Astrocyte (in vitro differentiated cells and primary cell): ENCODE measurements at places on chromosomes 11 and 22. TPM values are rescaled to one million over a fixed set of nuclear protein-coding genes. Genes with fewer than 3 reads are reported as not detected.

Gene OR2AT4
- total RNA-seq: not detected in 2 replicates

Gene CLDN5
- total RNA-seq: not detected in 2 replicates

Gene SLC37A2
- 0.62 and 1.3 TPM in 2 replicates for total RNA-seq

Gene TRMU
- 29.6 and 33.4 TPM in 2 replicates for total RNA-seq

Gene HEPACAM
- total RNA-seq: 0.19 TPM in 1 of 2 replicates, not detected in the other

Gene MUC2
- total RNA-seq: not detected in 2 replicates

GRCh38 chr11:14582793-14583192, 60.8 kb upstream of the PDE3B start:
- DNase-seq: no peak

GRCh38 chr11:76025068-76025467, 181.2 kb downstream of the WNT11 start:
- peak; percentile 98 for DNase-seq

DNA sequence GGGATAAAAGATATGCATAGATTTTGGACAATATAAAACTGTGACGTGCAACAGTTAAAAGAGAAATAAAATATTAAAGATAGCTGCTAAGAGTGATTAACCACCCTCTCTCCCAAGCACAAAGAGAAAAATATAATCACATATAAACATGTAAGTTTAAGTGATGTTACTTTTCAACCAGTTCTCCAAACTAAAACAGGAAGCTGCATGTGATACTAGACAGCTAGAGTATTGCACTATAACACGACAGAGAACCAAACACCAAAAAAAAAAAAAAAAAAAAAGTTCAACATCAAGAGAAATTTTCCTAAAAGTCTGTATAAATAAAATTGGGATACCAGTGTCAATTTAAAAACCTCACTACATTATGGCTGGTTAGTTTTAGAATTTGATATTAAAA, 79.1 kb downstream of the PICALM start:
- no peak for DNase-seq

- DNase-seq: no peak
These were observed 3.9 kb upstream of the MUC15 start for GRCh38 chr11:26575946-26576345.

GRCh38 chr11:96155627-96156378, 187.2 kb downstream of the MAML2 start:
- peak; percentile 97 for DNase-seq

GRCh38 chr11:119337581-119338317, 2.9 kb downstream of the C1QTNF5 start:
- peak; percentile 67 for DNase-seq

- DNase-seq: no peak
These were observed 2.0 kb upstream of the ESRRA start for GRCh38 chr11:64303109-64304031.

DNA sequence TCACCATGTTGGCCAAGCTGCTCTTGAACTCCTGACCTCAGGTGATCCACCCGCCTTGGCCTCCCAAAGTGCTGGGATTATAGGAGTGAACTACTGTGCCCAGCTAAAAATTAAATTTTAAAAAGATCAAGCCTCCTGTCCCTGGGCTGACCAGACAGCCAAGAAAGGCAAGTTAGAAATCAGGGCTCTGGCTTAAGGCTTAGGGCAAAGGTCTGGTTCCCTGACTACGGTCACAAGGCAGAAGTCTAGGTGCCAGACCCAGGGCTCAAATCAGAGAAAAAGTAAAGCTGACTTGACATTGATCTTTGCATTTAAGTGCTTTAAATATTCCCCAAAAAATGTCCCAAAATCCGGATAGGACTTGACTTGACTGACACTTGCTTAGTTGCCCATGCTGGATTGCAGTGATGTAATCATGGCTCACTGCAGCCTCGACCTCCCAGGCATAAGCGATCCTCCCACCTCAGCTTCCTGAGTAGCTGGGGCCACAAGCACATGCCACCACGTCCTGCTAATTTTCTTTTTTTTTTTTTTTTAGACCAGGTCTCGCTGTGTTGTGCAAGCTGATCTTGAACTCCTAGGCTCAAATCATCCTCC, 17.3 kb upstream of the CRKL start:
- DNase-seq: no peak

- no peak for DNase-seq
These were observed 7.5 kb downstream of the GLB1L3 start for GRCh38 chr11:134283461-134284230.

GRCh38 chr22:38694940-38695339, 5.8 kb downstream of the JOSD1 start:
- DNase-seq: no peak

DNA sequence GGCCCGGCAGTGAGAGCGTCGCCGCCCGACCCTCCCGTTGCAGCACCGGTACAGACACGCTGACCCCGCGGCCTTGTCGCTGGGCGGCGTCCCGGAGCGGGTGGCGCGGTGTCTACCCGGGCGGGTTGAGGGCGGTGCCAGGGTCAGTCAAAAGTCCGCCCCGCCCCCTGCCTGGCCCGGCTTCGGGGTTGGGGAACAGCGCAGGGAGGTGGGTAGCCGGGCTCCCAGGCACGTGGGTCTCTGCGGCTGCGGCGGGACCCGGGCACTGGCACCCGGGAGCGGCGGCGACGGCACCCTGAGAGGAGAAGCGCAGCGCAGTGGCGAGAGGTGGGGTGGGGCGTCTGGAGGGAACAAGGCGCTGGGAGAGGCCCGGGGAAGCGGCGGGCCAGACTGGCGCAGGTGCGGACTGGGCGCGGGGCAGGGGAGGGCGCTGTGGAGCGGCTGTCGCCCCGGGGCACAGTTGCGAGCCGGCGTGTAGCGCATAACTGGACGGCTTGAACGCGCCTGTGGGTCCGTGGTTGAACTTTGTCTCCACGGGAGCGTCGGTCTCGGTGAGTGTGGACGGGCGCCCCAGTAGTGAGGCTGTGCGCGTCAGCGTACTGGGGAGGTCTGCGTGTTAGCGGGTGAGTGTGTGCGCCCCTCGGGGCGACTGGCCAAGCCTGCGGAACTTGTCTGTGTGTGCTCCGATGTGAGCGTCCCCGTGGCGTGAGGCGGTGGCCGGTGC, at the start of gene P2RY2:
Gene P2RY2, plus strand, starts transcription at position 176 of the 724 bp plus-strand sequence. CDS start 15,879 bp downstream, outside the sequence.
- peak; percentile 10 for DNase-seq

DNA sequence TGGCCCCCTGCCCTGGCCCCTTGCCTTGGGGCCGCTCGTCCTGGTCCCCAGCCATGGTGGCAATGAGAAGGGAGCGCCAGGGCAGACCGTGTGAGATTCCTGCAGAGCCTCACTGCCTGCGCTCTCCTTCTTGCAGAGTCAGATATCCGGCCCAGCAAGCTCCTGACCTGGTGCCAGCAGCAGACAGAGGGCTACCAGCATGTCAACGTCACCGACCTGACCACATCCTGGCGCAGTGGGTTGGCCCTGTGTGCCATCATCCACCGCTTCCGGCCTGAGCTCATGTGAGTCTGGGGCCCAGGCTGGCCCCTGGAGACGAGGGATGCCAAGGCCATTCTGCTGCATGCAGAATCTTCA, 114.1 kb downstream of the MICAL2 start:
- DNase-seq: peak; percentile 96

DNA sequence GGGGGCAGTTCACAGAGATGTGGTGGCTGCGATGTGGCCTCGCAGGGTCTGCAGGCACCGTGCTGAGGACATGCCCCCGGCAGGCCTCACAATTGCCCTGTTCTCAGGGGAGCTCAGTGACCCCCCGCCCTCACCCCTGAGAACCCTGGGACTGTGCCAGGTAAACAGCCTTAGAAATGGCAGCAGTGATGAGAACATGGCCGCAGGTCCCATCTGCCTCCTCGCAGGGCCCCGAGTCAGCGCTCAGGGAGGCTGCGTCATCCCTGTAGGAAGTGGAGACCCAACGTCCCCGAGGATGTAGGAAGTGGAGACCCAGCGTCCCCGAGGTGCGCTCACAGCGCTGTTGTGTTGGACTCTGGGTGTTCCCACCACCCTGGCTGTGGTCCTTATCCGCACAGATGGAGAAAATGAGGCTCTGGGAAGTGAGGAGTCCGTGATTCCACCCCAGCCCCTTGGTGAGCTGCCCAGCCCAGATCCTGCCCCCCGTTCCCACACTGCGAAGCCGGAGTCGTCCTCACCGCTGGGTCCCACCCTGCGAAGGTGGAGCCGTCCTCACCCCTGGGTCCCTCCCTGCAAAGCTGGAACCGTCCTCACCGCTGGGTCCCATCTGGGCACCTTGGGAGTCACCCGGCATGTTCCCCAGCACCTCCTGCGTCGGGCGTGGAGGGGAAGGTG, 1086.8 kb downstream of the BRD1 start:
- DNase-seq: no peak

GRCh38 chr11:133181066-133181465, 351.2 kb downstream of the OPCML start:
- no peak for DNase-seq

- peak; percentile 95 for DNase-seq
These were observed 13.4 kb downstream of the TNKS1BP1 start for GRCh38 chr11:57311109-57311936.

DNA sequence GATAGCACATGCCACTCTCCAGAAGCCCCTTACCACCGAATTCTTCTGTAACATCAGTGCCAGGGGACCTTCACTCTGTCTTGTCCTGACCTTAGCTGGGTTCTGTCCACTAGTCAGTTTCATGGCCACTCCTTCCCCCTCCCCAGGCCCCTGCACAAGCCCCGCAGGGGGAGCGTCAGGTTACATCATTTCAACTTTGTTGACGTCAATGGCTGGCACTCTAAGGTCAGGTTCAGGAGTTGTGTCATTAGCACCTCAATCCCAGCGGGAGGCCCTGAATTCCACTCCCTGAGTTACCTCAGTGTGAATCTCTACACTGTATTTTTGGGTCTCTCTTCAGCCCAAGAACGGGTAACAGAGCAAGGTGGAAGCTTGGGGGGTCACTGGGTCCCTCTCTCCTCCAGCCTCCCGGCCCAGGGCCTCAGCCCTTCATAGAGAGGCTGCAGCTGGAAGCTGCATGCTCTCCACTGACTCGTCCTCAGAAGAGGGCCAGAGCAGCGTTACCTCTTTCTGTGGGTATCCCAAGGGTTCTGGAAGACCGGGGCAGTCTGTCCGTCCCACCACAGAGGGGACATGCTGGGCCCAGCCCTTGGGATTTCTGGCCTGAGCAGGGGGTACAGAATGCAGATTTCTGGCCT, 10.3 kb downstream of the USH1C start:
- DNase-seq: no peak

- DNase-seq: no peak
These were observed 83.6 kb downstream of the FEZ1 start for GRCh38 chr11:125412509-125412908.
